ENCODE measurements at places on chromosomes 16 and 17. TPM values are rescaled to one million over a fixed set of nuclear protein-coding genes. Genes with fewer than 3 reads are reported as not detected.

The CHTF18 gene
- total RNA-seq = 120 TPM

The AOC3 gene
- total RNA-seq = 2.6 TPM

The ITGA3 gene
- 22.7 TPM for total RNA-seq

The PIRT gene
- not detected for total RNA-seq

The CCL4 gene
- not detected for total RNA-seq

- DNase-seq = no peak
- H3K4me1 ChIP-seq = no peaks in the 10 kb centered on the region
- peaks cover under 1% of the 10 kb centered on the region for H3K27me3 ChIP-seq
- no peak overlapping the region for H3K27ac ChIP-seq
- H3K4me3 ChIP-seq = no peak overlapping the region
- peaks cover 5% of the 10 kb centered on the region for H3K36me3 ChIP-seq
Measured at GRCh38 chr16:4140652-4141051, 24.4 kb upstream of the ADCY9 start.

GRCh38 chr17:41821776-41822175, 9.0 kb downstream of the FKBP10 start:
- H3K4me1 ChIP-seq = no peaks in the 10 kb centered on the region
- no peak overlapping the region for H3K27ac ChIP-seq
- H3K4me3 ChIP-seq = no peak overlapping the region
- DNase-seq = no peak
- peaks cover 57% of the 10 kb centered on the region for H3K36me3 ChIP-seq
- no peaks in the 10 kb centered on the region for H3K27me3 ChIP-seq

GRCh38 chr16:69762814-69763598, 874 bp downstream of the WWP2 start:
- peaks cover 2% of the 10 kb centered on the region for H3K36me3 ChIP-seq
- no peaks in the 10 kb centered on the region for H3K27me3 ChIP-seq
- H3K4me3 ChIP-seq = peak overlapping the region; percentile 98

DNA sequence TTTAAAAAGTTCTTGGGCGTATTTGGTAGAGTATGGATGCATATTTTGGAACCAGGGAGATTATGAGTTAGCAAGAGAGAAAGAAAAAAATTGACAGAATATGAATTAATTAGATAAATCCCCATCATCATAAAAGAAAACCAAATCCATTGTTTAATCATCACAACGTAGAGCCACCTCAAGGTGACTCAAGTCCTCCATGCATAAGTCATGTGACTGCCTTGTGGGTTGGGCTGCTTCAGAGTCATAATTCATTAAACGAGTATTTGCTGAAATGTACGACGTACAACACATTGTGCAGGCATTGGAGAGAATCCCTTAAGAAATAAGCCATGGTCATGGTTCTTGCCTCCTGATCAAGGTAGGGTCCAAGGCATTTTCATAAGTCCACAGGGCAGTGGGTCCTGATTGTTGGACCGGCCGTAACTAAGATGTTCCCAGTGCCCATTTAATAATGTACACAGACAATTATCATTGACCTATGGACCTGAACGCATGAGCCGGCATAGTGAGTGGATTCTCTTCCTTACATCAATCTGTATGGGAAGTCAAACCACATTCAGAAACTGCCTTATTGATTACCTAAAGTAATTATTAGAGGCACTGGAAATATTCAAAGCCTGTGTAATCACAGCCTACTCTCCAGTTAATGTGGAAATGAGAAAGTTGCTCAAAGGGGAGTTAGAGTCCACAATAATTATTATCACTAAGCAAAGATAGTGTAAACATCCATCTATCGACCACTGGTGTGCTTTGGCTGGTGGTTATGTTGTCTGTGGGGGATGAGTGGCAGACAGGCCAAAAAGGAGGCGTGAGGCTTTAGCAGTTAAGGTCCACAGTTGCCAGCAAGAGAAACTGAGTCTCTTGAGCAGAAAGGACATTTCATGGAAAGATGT, 165.4 kb downstream of the PITPNC1 start:
- no peaks in the 10 kb centered on the region for H3K27me3 ChIP-seq
- no peak overlapping the region for H3K27ac ChIP-seq
- no peak overlapping the region for H3K4me3 ChIP-seq
- DNase-seq = no peak
- peaks cover 9% of the 10 kb centered on the region for H3K36me3 ChIP-seq
- H3K4me1 ChIP-seq = no peaks in the 10 kb centered on the region

DNA sequence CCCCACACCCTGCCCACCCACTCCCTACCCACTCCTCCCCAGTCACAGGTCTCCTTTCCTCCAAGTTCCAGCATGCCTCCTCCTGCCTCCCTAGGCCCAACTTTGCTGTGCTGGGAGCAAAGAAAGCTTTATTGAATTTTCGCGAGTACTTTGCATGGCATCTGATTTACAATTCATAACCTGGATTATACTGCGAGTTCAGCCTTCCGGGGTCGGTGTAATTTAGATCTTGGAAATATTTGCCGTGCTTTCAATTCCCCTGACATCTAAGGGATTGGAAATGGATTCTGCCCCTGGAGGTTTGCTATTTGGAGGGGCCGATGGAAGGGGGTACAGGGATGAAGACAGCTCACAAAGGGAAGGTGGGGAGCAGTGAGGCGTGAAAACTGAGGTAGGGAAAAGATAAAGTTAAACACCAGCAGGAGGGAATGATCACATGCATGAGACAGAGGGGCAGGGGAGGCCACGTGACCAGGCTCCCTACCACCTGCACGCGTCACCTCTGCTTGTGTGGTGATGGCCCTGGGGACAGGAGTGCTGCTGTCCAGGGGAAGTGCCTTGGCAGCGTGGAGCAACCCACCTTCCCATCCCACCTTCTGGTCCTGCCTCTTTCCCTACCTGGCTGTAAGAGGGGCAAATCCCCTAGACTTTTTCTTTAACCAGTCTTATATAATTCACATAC, 132.3 kb upstream of the RPL38 start:
- H3K4me1 ChIP-seq = no peaks in the 10 kb centered on the region
- H3K4me3 ChIP-seq = no peak overlapping the region
- H3K27ac ChIP-seq = no peak overlapping the region
- DNase-seq = no peak

DNA sequence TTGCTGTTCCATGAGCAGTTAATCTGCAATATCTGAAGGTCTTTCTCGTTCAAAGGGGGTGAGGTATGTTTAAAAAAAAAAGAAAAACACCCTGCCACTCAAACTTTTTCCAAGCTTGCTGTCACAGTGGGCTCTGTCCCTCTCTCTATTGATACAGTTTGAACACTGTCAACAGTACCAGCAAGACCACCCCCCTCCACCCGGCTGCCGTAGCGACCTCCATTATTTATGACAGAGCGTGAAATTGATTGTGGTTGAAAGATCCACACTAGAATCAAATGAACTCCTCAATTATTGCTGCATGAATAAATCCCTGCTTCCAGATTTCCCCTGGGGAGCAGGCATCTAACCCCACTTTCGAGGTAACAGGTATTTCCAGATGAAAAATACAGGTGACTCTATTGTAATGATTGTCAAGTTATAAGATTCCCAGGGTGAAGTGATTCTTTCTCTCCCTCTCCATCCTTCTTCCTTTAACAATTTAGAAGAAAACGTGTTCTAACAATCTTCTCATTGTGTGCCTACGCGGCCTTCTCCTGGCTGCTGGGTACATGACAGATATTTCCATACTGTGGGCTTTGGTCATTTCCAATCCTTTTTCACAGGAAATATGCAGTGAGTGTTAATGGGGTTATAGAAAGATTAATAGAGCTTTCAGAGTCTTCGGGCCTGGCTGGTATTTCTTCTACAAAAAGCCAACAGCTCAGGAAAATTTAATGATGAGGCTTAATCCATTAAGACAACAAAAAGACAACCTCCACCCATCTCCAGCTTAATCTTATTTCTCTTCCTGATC, 135.7 kb upstream of the C16orf82 start:
- H3K27me3 ChIP-seq = no peaks in the 10 kb centered on the region
- H3K4me1 ChIP-seq = no peaks in the 10 kb centered on the region
- no peaks in the 10 kb centered on the region for H3K36me3 ChIP-seq
- no peak overlapping the region for H3K27ac ChIP-seq
- no peak for DNase-seq
- no peak overlapping the region for H3K4me3 ChIP-seq

- H3K4me1 ChIP-seq = no peaks in the 10 kb centered on the region
- no peak for DNase-seq
- H3K36me3 ChIP-seq = no peaks in the 10 kb centered on the region
- H3K27ac ChIP-seq = no peak overlapping the region
- H3K4me3 ChIP-seq = no peak overlapping the region
- H3K27me3 ChIP-seq = no peaks in the 10 kb centered on the region
Measured at GRCh38 chr16:15464401-15465186, 30.2 kb downstream of the BMERB1 start.

GRCh38 chr16:78672779-78673556, 573.5 kb downstream of the WWOX start:
- H3K36me3 ChIP-seq = no peaks in the 10 kb centered on the region
- no peaks in the 10 kb centered on the region for H3K27me3 ChIP-seq
- no peak overlapping the region for H3K27ac ChIP-seq
- no peak for DNase-seq
- no peaks in the 10 kb centered on the region for H3K4me1 ChIP-seq

GRCh38 chr16:86042393-86042792, 143.4 kb downstream of the IRF8 start:
- H3K36me3 ChIP-seq = no peaks in the 10 kb centered on the region
- H3K4me3 ChIP-seq = no peak overlapping the region
- H3K4me1 ChIP-seq = no peaks in the 10 kb centered on the region
- H3K27me3 ChIP-seq = no peaks in the 10 kb centered on the region
- H3K27ac ChIP-seq = no peak overlapping the region

- H3K4me3 ChIP-seq = no peak overlapping the region
- H3K27ac ChIP-seq = no peak overlapping the region
- no peaks in the 10 kb centered on the region for H3K27me3 ChIP-seq
- DNase-seq = no peak
Measured at GRCh38 chr16:80046848-80047247, 446.3 kb upstream of the MAF start.

DNA sequence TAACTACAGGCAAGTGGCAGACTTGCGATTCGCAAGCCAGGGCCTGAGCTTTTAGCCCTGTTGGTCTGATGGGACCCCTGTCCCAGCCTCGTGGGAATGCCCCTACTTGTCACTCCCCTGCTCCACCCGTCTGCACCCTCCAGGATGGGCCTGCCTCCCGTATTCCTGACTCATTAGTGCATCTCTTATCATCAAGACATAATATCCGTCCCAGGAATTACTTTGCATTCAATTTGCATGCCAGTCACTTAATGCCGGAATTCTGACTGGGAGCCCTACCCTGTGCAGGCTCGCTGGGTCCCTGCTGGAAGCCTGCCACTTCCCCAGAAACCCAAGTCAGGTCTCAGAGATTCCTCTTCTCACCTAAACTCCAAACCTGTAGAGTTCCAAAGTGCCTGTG, 3.3 kb downstream of the PRSS53 start:
- no peaks in the 10 kb centered on the region for H3K4me1 ChIP-seq
- no peak overlapping the region for H3K4me3 ChIP-seq
- no peaks in the 10 kb centered on the region for H3K27me3 ChIP-seq
- DNase-seq = peak; percentile 13

DNA sequence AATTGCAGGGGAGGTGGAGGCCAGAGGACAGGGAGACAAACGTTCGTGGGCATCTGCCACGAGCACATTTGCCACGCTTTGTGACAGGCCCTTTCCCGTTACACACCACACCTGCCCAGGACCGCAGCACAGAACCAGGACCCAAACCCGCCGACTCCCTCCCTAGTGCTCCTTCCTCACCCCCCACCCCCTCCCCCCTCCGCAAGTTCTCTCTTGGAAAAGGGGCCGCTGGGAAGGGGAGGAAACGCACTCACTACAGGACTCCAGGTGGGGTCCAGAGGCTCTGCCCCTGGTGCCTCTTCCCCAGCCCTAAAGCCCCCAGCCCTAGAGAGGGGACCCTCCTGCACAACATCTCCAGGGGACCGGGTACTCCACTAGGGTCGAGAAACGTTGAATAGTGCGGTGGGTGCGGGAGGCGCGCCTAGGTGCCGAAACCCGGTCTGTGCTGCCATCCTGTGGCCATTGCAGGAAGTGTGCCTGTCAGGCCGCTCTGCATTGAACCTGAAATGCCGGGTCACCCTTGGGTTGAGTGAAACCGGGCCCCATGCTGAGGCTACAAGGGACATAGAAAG, 21.9 kb upstream of the EIF1 start:
- H3K4me1 ChIP-seq = no peaks in the 10 kb centered on the region
- no peak overlapping the region for H3K27ac ChIP-seq
- peak overlapping the region; percentile 73 for H3K4me3 ChIP-seq

- H3K27me3 ChIP-seq = no peaks in the 10 kb centered on the region
- H3K4me1 ChIP-seq = no peaks in the 10 kb centered on the region
- no peak overlapping the region for H3K27ac ChIP-seq
- H3K4me3 ChIP-seq = no peak overlapping the region
- H3K36me3 ChIP-seq = peaks cover 31% of the 10 kb centered on the region
- DNase-seq = no peak
Measured at GRCh38 chr17:35666070-35666469, 65.4 kb upstream of the RASL10B start.

GRCh38 chr17:39979893-39980350, 685 bp upstream of the PSMD3 start:
- H3K4me3 ChIP-seq = peak overlapping the region; percentile 96
- H3K27ac ChIP-seq = peak overlapping the region; percentile 36
- H3K27me3 ChIP-seq = no peaks in the 10 kb centered on the region
- H3K36me3 ChIP-seq = peaks cover 12% of the 10 kb centered on the region

DNA sequence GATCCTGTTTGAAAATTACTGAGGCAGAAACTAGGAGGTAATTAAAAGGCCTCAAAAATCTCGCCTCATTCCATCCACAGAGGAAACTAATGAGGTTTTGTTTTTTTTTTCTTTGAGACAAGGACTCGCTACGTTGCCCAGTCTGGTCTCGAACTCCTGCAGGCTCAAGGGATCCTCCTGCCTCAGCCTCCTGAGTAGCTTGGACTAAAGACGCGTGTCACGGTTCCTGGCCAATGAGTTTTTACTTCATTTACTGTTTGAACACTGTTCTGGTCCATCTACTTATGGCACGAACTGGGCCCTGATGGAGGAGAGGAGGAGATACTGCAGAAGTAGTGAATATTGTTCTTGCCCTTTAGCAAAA, 600 bp upstream of the BLTP2 start:
- H3K27ac ChIP-seq = no peak overlapping the region
- no peak for DNase-seq
- H3K27me3 ChIP-seq = no peaks in the 10 kb centered on the region

DNA sequence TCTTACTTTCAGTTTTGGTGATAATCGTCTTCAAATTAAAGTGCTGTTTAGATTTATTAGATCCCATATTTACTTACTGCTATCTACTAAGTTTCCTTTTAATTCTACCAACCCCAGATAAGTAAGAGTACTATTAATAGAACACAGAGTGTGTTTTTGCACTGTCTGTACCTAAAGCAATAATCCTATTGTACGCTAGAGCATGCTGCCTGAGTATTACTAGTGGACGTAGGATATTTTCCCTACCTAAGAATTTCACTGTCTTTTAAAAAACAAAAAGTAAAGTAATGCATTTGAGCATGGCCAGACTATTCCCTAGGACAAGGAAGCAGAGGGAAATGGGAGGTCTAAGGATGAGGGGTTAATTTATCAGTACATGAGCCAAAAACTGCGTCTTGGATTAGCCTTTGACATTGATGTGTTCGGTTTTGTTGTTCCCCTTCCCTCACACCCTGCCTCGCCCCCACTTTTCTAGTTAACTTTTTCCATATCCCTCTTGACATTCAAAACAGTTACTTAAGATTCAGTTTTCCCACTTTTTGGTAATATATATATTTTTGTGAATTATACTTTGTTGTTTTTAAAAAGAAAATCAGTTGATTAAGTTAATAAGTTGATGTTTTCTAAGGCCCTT, 56.8 kb downstream of the HLF start:
- H3K36me3 ChIP-seq = no peaks in the 10 kb centered on the region
- H3K4me1 ChIP-seq = no peaks in the 10 kb centered on the region
- H3K27ac ChIP-seq = no peak overlapping the region
- H3K4me3 ChIP-seq = no peak overlapping the region

Measured in H9 (cell line).